ENCODE measurements at places on chromosomes 7 and 10.
A peak's percentile ranks its signal among the peaks of the same experiment; 100 is the strongest.

DNA sequence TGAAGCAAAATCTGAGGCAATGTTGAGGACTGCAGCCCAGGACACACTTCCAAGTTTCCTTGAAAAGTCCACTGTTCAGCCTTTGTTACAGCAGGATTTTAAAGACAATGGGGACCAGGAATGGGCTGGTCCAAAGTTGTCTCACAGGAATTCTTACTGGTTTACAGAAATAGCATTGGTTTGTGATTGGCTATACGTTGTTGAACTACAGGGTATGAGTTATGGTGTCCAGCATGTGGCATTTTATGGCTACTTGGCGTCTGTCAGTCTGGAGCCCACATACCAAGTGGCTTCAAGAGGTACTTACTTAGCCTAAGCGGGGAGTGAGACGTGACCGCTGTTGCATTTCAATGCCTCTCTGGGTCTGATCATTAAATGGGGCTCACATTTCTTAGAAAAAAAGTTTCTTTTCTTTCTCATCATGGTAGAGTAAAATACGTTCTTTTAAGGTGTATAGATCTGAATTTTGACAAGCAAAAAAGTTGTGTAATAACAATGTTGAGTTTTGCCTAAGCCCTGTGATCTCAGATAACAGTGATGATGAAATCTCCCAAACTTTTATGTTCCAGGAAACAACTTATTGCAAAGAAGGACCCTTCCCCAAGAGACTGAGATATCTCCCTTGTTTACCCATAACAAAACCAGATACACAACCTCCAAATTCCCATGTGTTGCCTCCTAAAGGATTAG lies 100.0 kb upstream of the TRIM24 start:
- no peak for DNase-seq

GRCh38 chr7:99392659-99393354 lies 15.6 kb downstream of the PDAP1 start:
- peak; percentile 74 for DNase-seq

GRCh38 chr7:28847176-28847575 lies 111.0 kb downstream of the TRIL start:
- no peak for DNase-seq

DNA sequence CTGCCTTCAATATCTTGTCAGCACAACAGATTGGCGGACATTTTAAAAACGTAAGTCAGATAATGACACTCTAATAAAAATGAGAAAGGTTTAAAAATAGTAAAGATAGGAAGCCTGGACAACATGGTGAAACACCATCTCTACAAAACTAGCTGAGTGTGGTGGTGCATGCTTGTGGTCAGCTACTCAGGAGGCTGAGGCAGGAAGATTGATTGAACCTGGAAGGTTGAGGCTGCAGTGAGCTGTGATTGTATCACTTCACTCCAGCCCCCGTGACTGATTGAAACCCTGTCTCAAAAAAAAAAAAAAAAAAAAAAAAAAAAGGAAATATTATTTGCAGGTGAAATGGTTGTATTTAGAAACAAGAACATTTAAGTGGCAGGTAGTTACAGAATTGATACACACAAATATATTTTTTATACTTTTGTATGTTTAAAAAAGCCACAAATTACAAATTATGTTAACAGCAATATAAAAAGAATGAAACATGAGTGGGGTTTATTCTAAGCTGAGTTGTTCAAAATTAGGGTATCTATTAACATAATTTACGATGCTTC lies 141.9 kb downstream of the ADK start:
- DNase-seq = no peak

- no peak for DNase-seq
Observed at GRCh38 chr10:6114805-6115341, 26.0 kb downstream of the RBM17 start.

- peak; percentile 28 for DNase-seq
Observed at GRCh38 chr10:60731134-60731885, 47.0 kb upstream of the CDK1 start.

GRCh38 chr10:121926671-121927317 lies 1.0 kb downstream of the ATE1 start:
- DNase-seq = no peak

DNA sequence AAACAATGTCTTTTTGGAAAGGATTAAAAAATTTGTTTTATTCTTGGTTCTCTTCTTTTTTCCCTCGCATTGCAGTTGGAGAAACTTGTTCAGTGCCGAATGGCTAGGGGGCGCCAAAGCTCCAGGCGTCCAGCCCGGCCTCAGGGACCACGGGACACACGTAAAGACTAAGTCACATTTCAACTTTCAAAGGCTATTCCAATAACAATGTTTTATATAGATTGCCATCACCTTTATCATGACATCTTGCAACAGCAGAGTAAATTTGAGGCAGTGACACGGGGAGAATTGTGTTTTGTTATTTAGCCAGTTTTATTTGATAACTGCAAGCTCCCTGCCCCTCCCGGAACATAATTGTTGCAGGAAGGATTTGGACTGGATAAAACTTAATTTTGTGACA lies 2.2 kb upstream of the IGFBP3 start:
- peak; percentile 32 for DNase-seq

GRCh38 chr10:70926226-70927000 lies 38.0 kb upstream of the PCBD1 start:
- no peak for DNase-seq

- no peak for DNase-seq
Observed at GRCh38 chr7:128210590-128211570, 30.2 kb upstream of the LEP start.

DNA sequence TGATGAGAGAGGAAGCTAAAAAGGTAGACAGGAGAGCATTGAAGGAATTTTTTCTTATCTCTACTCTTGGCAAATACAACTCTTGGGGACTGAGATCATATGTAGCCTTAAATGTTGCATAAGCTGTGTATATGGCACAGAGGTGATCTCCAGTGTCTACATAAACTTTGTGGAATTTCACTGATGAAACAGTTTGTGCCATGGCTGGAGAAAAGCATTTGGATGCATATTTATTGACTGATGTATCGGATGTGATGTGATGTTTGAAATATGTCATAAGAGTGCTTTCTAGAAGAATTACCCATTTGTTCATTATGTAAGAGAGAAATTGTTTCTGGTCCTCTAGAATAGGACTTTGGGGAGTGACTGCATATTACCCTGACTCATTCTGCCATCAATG lies 244.9 kb upstream of the LRRTM3 start:
- DNase-seq = no peak

DNA sequence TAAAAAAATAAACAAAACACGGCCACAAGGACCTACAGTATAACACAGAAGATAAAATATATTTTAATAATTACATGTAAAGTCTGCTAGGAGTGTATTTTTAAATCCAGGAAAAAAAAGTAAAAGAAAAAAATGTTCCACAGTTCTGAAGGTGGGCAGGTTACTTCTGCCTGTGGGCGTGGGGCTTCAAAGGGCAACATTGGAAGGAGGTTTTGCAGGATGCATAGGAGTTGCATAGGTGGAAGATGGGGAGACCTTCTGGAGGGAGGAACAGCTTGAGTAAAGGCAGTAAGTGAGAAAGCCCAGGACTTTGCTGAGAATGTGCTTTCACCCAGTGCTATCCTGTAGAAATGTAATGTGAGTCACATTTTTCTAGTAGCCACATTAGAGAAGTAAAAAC lies 37.5 kb upstream of the PLXNA4 start:
- DNase-seq = no peak

DNA sequence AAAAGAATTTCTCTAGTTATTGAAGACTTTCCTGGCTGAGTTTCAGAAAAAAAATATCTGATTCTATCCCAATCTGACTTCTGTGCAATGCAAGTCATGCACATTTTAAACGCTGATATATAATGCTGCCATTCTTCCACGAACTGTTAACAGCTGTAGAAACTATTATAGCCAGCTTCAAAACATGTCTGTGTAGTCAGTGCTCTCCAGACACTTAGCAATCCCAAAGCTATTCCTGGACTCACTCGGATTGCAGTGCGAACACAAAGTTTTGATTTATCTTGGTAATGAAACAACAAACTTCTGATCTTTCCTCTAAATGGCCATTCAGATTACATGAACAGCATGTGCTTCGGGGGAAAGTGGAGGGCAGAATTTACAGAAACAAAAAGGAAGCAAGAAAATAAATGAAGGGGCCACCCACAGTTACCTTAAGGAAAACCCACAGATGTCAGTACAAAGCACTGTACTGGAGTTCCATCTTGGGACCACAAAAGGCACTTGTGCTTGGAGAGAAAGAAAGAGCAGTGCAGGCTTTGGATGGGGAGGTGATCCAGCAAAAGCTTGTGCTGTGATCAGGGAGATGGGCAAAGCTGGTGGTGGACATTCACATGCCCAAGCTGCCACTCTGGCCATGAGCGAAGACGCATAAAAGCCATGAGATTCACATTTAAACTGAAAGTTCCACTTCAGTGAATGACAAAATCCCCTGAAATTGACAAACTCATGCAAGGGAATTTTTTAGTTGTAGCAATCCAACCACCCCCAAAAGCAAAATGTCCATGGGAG lies 32.1 kb upstream of the ADO start:
- no peak for DNase-seq

DNA sequence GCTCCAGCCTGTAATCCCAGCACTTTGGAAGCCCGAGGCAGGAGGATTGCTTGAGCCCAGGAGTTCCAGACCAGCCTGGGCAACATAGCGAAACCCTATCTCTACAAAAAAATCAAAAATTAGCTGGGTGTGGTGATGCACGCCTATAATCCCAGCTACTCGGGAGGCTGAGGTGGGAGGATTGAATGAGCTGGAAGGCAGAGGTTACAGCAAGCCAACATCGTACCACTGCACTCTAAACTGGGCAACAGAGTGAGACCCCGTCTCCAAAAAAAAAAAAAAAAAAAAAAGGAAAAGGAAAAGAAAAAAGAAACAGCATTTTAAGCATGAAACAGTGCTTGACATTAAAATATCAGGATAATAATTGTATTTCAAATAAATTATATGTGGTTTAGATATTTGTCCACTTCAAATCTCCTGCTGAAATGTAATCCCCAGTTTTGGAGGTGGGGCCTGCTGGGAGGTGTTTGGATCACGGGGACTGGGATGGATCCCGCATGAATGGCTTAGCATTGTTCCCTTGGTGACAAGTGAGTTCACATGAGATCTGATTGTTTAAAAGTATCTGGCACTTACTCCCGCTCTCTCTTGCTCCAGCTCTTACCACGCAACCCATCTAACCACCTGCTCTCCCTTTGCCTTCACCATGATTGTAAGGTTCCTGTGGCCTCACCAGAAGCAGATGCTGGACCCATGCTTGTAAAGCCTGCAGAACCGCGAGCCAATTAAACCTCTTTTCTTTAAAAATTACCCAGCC lies 103.4 kb downstream of the SRPK2 start:
- no peak for DNase-seq

- DNase-seq = no peak
Observed at GRCh38 chr10:112395809-112396530, 22.1 kb downstream of the ACSL5 start.

DNA sequence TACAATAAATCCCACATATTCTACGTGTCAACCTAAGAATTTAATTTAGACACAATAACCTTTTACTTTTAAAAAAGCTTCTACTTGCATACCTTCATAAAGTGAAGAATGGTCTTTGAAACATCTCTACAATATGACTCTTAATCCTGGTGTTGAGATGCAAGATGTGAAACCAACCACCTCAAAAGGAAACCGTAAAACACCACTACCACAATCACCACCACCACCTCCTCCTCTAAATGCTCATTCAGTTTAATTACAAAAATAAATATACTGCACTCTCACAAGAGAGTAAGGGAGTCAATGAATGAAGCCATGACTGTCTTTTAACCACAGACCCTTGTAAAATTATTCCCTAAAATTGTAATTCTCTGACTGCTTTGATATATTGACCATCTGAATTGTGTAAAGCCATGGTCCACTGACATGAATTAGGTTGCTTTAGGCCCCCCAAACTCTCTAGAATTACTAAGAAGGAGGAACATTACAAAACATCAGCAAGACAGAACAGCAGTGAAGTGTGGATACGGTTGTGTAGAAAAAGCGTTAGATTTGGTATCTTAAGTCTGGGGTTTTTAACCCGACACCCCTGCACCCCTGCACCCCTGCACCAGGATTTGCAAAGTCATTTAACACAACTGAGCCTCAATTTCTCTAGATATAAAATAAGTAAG lies 171.4 kb downstream of the SFMBT2 start:
- DNase-seq = peak; percentile 52

- DNase-seq = no peak
Observed at GRCh38 chr7:55963584-55964168, 709 bp upstream of the NIPSNAP2 start.

- no peak for DNase-seq
Observed at GRCh38 chr10:75326306-75326705, 75.3 kb downstream of the ZNF503 start.

GRCh38 chr10:77253556-77254064 lies 384.0 kb downstream of the KCNMA1 start:
- no peak for DNase-seq

GRCh38 chr7:28784171-28784902 lies 173.8 kb downstream of the TRIL start:
- DNase-seq = peak; percentile 4

DNA sequence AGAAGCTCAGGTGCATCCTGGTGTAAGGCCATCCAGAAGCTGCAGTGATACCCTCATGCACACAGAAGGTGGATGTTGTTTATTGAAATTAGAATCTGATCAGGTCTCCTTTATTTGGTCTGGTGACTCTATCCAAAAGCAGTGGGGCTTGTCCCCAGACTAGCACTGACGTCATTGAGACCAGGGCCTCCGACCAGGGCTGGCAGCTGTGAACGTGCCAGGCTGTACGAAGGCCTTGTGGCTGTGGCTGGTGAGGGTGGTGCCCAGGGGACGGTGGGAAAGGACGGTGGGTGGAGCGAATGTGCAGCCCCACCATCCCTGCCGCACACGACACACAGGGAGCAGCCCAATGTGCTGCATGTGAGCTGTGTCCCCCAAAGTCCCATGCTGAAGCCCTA lies 160.0 kb downstream of the ADARB2 start:
- DNase-seq = no peak

DNA sequence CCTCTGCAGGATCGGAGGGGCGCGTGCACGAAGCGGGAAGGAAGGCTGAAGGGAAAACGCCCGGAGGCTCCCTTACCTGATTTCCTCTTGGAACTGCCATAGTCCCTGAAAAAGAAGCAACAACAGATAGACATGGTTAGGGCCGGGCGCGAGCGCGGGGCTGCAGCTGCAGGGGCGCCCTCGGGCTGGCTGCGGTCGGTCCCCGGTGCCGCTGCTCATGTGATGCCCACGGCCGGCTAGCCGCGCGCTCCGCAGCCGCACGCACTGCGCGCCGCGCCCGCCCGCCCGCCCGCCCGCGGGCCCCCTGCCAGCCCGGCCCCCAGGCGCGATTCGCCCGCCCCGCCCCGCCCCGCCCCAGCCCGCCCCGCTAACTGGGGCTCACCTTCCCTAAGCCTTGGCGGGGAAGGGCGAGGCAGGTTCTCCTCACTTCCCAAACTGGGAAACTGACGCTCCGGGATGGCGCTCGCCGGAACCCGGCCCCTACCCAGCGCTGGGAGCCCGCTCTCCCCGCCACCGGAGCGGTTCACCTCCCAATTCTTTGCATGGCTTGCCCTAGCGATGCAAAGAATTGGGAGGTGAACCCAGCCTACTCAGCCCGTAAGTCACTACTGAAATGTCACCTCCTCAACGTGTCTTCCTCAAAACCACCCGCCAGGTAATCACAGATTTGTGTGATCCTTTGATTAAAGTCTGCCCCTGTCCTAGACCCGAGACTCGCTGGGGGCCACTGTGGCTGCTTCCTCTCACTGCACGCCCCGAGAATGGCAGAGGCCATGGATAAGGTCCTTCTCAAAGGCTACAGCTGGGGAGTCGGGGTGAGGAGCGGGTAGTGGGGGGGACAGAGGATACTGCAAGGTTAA lies 162.2 kb downstream of the SH3PXD2A start:
- DNase-seq = peak; percentile 29

GRCh38 chr10:37754538-37755323 lies 102.7 kb downstream of the ZNF248 start:
- DNase-seq = no peak

- DNase-seq = peak; percentile 24
Observed at GRCh38 chr10:115092555-115093285, 445 bp upstream of the ATRNL1 start.

All from T-helper 2 cell treated with Interferon-gamma antibody and Interleukin-4, amounts not matched to agents 5 μg/mL and 100 μg/mL, for 36 hours (primary cell).